ENCODE measurements at places on chromosomes 5 and 9. TPM values are rescaled to one million over a fixed set of nuclear protein-coding genes. Genes with fewer than 3 reads are reported as not detected.

Gene TLR4
- 8.9 TPM for total RNA-seq

Gene SPATA31C2
- not detected for total RNA-seq

Gene POU4F3
- not detected for total RNA-seq

Gene MTAP
- 22.4 TPM for total RNA-seq

Gene KCNT1
- total RNA-seq, result 1.6 TPM

Gene C9orf50
- total RNA-seq, result not detected
